CD4-positive, CD25-positive, alpha-beta regulatory T cell (primary cell): ENCODE measurements at places on chromosomes 7 and 10. TPM values are rescaled to one million over a fixed set of nuclear protein-coding genes. Genes with fewer than 3 reads are reported as not detected.

The KAZALD1 gene
- not detected for total RNA-seq

The CPSF4 gene
- total RNA-seq = 43.7 TPM

The C10orf95 gene
- total RNA-seq = 0.35 TPM

The EBF3 gene
- not detected for total RNA-seq
